Upper lobe of right lung (tissue), 1 donor: ENCODE measurements at places on chromosomes 7 and 10. TPM values are rescaled to one million over a fixed set of nuclear protein-coding genes. Genes with fewer than 3 reads are reported as not detected.

DNA sequence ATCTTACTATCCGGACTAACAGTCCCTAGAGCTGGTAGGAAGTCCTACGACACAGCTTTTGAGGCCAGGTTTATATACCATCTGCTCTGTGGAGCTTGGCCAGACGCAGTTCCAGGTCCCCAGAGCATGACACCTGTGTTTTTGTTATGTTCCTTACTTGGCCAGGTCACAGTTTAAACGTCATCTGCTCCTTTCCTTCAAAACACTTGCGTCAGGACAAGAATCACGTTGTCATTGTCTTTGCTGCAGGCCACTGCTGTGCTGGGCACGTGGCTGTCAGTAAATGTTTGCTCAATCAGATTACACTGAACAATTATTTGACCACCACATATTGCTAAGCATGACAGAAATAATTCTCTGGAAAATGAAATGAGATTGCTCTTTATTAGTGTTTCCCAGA, 23.9 kb downstream of the SLC18A2 start:
- DNase-seq, result no peak

- no peak for DNase-seq
These were observed 1115.3 kb downstream of the REEP3 start for GRCh38 chr10:64636461-64636860.

GRCh38 chr7:95250571-95250970, 73.8 kb downstream of the PON1 start:
- no peak for DNase-seq

DNA sequence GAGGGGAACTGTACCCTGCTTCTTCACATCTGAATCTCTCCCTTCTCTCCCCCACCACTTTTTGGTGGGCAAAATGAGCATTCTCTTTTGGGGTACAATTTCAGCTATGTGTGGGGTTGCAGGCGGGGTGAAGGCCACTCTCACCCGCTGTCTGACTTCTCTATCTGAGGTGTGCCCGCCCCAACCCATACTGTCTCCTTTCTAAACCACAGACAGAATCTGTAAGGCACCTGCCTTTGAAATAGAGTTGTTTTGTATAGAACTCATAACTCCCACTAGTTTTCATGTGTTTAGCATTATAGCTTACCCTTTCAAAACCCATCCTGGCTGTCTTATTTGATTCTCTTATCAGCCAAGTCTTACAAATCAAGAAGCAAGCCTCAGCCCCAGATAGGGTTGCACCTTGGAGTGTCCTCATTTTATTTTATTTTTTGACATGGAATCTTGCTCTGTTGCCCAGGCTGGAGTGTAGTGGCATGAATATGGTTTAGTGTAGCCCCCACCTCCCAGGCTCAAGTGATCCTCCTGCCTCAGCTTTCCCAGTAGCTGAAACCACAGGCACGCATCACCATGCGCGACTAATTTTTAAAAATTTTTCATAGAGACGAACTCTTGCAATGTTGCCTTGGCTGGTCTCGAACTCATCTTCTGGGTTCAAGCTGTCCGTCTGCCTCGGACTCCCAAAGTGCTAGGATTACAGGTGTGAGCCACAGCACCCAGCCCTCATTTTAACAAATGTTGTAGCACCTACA, 11.9 kb downstream of the TSPAN14 start:
- no peak for DNase-seq

- DNase-seq, result no peak
These were observed 211.4 kb downstream of the TNS3 start for GRCh38 chr7:47370461-47371042.

DNA sequence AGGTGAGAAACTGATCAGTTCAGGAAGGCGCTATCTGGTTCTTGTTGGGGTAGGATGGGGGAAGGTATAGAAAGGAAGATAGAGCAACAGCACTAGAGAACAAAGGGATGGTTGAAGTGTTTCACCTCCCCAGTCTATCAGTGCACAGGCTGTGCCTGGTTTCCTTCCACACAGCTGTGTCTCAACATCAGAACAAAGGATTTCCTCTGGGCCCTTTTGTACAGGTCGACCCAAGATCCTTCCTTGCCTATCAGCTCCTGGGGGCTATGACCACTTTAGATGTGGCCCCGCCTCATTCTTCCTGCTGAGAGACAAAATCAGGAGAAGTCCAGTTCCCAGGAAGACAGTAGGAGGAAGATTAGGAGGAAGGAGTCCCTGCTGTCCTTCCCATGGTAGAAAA, 65.6 kb downstream of the NAMPT start:
- no peak for DNase-seq

DNA sequence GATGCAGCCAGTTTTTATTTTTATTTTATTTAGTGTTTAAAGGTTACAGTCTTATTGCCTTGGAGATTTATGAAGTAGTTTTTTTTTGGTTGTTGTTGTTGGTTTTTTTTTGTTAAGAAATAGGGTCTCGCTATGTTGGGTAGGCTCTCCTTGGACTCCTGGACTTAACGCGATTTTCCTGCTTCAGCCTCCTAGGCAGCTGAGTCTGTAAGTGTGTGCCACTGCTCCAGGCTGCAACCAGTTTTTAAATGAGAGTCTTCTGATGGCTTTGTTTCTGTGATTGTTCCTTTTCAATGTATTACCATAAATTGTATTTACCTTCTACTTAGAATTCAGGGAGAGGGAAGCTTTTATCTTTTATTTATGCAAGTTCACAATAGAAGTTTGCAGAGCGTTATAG, 62.8 kb downstream of the BICC1 start:
- no peak for DNase-seq

DNA sequence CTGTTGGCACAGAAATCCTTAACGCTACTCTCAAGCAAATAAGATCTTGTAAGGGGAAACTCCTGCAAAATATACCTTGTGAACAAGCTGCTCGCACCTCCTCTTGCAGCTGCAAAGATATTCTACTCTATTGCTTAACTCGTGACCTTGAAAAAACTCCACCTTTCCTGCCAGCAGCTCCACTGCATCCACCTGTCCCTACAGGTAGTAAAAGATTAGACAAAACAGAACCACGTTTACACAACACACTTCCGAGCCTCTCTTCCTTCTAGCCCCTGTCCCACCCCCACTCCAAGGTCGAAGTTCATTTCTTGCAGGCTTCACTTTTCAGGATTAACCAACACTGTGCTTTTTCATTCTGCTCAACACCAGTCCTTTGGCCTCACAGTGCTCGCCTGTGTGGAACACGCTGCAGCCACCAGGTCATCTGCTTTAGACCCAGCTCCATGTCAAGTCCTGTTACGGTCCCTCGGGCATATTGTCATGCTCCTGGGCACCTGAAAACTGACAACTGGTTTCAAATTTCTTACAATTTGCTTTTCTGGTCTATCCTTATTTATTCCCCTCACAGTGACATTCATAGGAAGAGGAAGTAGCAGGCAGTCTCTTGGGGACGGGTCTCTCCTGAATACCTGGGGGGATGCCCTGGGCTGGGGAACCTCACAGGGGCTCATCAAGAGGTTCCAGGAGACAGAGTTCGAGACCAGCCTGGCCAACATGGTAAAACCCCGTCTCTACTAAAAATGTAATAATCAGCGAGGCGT, 165.8 kb upstream of the KLF14 start:
- no peak for DNase-seq

DNA sequence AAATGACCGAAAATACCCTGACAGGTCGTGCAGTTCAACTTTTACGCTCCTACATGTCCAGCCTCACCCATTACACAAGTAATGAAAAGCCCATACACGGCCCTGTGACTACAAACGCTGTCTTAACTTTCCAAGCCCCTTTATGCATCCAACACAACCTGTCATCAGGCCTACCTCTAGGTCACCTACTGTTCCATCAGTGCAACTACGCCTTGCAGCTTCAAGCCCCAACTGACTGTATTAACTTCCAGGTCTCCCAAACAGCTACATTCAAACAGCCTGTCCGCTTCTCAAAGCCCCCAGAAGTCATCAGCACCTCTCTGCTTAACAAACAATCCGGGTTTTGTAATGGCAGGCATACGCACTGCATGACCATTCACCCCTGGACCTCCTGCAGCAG, 19.2 kb downstream of the ZNF107 start:
- no peak for DNase-seq

DNA sequence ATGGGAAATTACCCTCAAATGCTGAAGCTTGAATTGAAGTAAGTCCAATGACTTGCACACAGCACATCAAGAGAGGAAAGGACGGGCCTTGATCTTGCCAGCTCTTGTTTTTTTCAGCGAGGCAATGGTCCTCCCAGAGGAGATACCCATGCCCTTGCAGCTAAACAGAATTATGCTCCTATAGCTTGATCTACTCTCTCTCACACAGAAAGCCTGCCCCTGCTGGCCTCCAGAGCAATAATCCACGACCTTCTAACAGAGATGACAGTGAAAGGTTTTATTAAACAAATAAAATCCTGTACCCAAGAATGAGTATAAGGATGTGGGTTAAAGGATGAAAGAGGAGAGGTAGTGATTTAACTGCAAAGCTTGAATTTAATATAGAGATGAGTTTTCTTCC, 268.0 kb downstream of the ADRA2A start:
- DNase-seq, result no peak

- no peak for DNase-seq
These were observed 64.2 kb downstream of the AVL9 start for GRCh38 chr7:32559480-32559879.

DNA sequence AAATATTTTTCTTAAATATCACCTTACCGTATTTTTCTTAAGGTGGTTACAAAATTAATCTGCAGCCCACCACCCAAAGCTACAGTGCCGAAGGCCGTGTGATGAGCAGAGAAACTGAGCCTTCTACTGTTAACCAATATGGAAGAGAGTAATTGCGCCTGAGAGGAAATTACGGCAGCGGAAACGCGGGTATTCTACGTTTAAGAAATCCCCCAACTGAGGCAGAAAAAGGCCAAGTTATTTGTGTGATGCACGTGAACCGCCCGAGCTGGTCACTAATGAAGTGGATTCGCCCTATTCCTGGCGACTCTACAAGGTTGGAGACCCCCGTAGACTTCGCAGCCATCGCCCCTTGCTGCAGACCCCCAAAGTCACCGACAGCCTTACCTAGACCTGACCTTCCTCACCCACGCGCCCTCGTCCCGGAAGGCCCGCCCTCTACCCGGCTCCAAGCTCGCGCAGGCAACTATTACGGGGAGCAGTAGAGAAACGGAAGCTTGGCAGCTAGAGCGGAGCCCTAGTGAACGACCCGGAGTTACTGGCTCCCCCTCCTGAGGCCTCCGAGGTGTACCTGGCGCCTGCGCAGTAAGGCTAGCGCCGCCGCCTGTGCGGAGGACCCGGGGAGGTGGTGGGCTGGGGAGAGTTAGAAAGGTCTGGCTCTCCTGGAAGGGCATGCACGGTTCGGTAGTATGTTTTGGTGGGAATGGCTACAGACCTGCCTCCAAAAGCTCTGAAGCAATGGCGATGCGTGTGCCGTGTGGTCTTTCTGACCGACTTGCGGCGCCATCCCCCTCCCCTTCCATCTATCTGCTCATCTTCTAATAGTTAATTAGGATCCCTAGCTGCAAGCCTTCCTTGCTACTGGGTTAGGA, at the start of gene MRPS33:
Gene MRPS33, minus strand, starts transcription at position 429 of the 872 bp plus-strand sequence. CDS start 4,319 bp downstream, outside the sequence.
- DNase-seq, result peak; percentile 97

DNA sequence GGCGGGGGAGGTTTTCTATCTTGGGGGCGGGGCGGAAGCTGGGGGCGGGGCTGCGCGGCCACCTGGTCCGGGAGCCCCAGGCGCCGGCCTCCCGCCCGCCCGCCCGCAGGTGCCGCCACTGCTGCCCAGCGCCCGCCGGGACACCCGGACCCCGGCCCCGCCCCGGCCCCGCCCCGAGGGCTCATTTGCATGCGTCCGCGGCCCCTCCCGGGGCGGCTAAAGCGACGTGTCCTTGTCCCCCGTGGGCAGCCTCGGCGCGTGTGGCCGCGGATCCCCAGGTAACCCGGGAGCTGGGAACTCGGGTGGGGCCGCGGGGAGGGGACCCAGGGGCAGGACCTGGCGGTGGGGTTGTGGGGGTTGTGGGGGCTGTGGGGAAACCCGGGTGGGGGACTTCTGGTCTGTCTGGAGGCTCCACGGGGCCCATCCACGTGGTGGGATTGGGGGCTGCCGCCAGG, at the start of gene BHLHA15:
Gene BHLHA15, plus strand, starts transcription at position 219 of the 455 bp plus-strand sequence. CDS start 871 bp downstream, outside the sequence.
- peak; percentile 83 for DNase-seq

- DNase-seq, result no peak
These were observed 15.3 kb downstream of the GPER1 start for GRCh38 chr7:1103009-1103788.

DNA sequence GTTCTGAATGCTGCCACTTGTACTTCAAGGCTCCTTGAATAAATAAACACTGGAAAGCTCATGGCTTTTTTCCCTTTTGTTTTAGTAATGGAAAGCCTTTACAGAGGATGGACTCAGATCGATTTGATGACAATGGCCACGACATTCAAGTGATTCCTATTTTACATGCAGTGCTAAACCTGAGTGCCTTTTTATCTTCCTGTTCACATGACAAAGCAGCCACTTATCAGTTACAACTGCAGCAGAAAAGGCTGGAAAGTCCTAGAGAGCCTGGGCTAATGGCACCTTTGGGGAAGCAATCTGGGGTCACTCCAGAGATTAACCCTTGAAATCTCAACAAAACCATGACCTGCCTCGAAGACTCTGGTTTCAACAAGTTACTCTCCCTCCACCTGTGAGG, 249.0 kb upstream of the AUTS2 start:
- DNase-seq, result no peak

GRCh38 chr7:114508086-114508485, 93.5 kb downstream of the FOXP2 start:
- no peak for DNase-seq

GRCh38 chr10:80144067-80144695, 11.7 kb downstream of the PLAC9 start:
- DNase-seq, result no peak

- no peak for DNase-seq
These were observed 267.5 kb downstream of the CELF2 start for GRCh38 chr10:11285171-11285570.

DNA sequence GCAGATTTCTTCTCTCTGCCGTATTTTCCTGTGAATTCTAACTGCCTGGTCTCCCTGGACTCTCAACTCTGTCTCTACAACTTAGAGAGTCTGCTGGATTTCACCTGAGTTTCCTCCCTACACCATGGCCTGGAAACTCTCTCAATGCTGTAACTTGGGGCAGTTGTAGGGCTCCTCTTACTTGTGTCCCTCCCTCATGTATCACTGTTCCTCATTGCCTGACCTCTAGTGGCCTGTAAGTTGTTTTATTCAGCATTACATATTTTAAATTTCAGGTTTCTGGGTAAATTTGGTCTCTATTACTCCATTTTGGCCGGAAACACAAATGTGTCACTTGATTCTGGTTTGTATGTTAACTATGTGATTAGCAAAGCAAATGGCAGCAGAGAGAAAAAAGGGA, 70.9 kb downstream of the DYNC1I1 start:
- no peak for DNase-seq

Gene RARRES2
- 259 TPM for total RNA-seq

Gene ITIH5
- 10.5 TPM for total RNA-seq

Gene SLC18A2
- 5.2 TPM for total RNA-seq

Gene LEP
- not detected for total RNA-seq

Gene BTBD16
- 0.35 TPM for total RNA-seq

Gene MINPP1
- total RNA-seq, result 15.4 TPM

Gene GALNT17
- total RNA-seq, result 7.1 TPM

Gene FKBP9
- 113 TPM for total RNA-seq

Gene CDC14C
- not detected for total RNA-seq

Gene CLRN3
- not detected for total RNA-seq

Gene CRTAC1
- total RNA-seq, result 128 TPM

Gene KAZALD1
- total RNA-seq, result 8.4 TPM

Gene HOXA4
- 7.1 TPM for total RNA-seq

Gene GRM3
- not detected for total RNA-seq
